ENCODE measurements at places on chromosomes 13 and 19.

DNA sequence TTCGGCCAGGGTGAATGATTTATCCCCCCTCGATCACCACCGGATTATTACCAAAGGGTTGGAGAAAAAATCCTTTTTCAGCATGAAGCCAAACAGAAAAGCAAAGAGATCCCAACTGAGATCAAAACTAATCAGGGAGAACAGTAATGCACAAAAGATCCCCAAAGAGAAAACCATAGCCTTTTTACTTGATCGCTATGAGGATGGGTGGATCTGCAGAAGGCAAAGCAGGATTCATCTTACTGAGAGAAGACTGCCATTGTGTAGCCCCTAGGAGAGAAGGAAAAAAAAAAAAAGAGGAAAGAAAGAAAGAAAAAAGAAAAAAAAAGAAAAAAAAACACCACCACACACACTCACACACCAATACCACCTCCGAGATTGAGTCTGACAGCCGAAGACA lies at the start of gene FGF14:
Gene FGF14, minus strand, starts transcription at position 283 of the 400 bp plus-strand sequence.
- DNase-seq = no peak

GRCh38 chr13:93244141-93244917 lies 17.7 kb downstream of the GPC6 start:
- DNase-seq = no peak

- DNase-seq = no peak
Measured at GRCh38 chr19:16374436-16374835, 49.8 kb downstream of the KLF2 start.

GRCh38 chr19:7355151-7355820 lies 6.5 kb downstream of the ARHGEF18 start:
- DNase-seq = no peak

GRCh38 chr19:10152100-10152499 lies 32.4 kb upstream of the EIF3G start:
- DNase-seq = no peak

GRCh38 chr13:78593129-78593528 lies 10.2 kb downstream of the POU4F1 start:
- no peak for DNase-seq

GRCh38 chr19:50204811-50205675 lies 1.6 kb downstream of the MYH14 start:
- DNase-seq = peak; percentile 88

DNA sequence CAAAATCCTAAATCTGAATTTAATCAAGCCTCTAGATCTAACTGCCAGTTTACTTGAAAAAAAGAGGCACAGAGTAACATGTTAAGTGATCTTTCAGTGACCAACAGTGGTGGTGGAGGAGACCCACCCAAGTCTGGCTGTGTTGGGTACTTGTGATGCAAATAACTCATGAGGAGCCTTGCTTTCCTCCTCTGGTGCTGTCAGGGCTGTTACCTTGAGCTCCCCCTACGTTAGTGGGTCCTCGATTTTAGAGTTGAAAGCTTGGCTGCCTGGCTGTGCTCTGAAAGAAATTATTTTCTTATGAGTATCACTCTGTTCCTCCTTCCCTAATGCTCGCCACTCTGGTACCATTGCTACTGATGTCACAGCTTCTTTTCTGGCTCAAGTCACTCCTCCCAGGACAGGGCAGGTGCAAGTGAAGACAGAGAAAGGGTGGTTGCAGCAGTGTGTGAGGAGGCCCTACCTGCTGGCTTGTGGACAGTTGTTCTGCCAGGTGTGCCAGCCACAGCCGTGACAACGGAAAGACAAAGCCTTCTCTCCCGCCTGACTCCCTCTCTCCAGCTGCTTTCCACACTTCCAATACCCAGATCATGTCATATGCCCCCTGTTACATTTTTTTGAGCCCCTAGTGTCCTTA lies 6.5 kb upstream of the SUPT20H start:
- no peak for DNase-seq

- peak; percentile 44 for DNase-seq
Measured at GRCh38 chr19:41958367-41959055, 610 bp downstream of the RABAC1 start.

- no peak for DNase-seq
Measured at GRCh38 chr19:8105471-8105870, 43.9 kb downstream of the FBN3 start.

DNA sequence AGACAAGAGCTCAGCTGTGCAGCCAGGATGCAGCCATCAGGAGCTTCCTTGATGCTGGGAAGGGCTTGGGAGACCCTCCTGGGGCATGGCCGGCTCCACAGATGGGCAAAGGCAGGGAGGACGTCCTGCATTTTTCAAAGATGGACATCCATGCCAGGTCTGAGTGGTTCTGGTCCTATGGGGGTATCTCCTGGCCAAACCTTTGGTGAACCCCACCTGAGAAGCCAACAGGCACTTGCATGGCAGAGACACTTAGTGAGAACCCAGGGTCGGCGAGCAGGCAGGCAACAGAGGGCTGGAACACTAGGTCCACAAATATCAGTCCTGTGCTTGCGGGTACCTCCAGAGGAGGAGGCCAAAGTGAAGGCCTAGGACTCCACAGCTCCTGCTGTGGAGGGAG lies 70.0 kb downstream of the KCTD15 start:
- DNase-seq = no peak
